ENCODE measurements at places on chromosomes 2 and 18.
A peak's percentile ranks its signal among the peaks of the same experiment; 100 is the strongest.

- peak; percentile 48 for DNase-seq
Measured at GRCh38 chr2:219475697-219476651, 22.7 kb upstream of the GMPPA start.

DNA sequence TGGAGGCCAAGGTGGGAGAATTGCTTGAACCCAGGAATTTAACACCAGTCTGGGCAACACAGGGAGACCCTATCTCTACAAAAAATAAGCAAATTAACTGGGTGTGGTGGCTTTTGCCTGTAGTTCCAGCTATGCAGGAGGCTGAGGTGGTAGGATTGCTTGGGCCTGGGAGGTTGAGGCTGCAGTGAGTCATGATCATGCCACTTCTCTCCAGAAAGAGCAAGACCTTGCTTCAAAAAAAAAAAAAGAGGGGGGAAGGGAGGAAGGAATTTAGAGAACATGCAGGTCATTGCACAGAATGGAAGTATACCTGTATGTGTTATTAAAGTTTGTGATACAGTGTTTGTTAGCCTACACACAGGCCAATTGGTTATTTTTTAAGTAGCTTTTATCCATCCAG is 25.8 kb downstream of the PKP4 start:
- no peak for DNase-seq

GRCh38 chr18:50674307-50674980 is 114.6 kb downstream of the MAPK4 start:
- DNase-seq, result no peak

- DNase-seq, result no peak
Measured at GRCh38 chr2:197306696-197307040, 3.9 kb downstream of the ANKRD44 start.

DNA sequence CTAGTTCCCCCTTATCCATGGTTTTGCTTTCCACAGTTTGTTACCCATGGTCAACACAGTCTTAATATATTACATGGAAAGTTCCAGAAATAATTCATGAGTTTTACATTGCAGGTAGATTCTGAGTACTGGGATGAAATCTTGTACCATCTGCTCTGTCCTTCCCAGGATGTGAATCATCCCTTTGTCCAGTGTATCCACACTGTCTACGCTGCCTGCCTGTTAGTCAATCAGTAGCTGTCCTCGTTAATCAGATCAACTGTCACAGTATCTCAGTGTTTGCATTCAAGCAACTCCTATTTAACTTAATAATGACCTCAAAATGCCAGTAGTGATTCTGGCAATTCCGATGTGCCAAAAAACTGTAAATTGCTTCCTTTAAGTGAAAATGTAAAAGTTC is 76.3 kb downstream of the DYNC1I2 start:
- DNase-seq, result no peak

DNA sequence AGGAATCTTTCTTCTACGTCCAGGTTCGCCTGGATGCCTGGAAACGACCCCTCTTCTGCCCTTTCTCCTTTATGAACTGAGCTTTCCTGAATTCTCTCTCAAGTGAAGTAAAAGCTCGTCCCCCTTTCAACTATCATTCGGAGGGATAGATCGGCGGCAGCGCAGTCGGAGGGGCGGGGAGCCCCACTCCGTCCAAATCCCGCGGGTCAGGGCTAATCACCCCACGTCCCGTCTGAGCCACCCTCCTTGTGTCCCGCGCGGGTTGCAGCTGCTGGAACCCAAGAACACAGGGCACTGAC is 367 bp downstream of the FBXO48 start:
- no peak for DNase-seq

DNA sequence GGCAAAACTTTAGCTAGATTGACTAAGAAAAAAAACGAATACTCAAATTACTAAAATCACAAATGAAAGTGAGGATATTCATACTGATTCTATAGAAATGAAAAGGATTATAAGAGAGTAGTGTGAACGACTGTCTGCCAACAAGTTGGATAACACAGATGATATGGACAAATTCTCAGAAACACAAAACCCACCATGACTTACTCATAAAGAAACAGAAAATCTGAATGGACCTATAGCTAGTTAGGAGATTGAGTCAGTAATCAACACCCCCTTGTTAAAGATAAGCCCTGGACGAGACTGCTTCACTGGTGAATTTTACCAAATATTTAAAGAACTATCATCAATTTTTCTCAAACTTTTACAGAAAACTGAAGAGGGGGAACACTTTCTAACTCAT is 108.8 kb upstream of the TMEM200C start:
- DNase-seq, result no peak

DNA sequence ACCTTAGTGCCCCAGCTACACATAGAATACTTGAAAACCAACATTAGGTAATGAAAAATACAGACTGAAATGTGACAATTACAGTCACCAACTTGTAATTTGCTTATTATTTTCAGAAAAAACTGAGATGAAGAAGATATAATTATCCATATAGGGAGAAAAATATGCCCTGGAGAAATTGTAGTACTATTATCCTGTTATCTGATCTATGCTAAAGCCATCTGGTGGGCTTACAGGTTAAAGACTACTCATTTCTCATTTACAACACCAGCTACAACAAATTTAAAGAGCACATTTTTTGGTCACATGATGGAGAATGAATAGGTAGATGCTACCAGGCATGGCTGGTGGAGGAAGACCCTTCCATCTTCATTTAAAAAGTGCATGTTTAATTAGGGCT is 79.6 kb upstream of the NYAP2 start:
- no peak for DNase-seq

GRCh38 chr18:69469444-69469919 is 68.8 kb downstream of the DOK6 start:
- peak; percentile 6 for DNase-seq

DNA sequence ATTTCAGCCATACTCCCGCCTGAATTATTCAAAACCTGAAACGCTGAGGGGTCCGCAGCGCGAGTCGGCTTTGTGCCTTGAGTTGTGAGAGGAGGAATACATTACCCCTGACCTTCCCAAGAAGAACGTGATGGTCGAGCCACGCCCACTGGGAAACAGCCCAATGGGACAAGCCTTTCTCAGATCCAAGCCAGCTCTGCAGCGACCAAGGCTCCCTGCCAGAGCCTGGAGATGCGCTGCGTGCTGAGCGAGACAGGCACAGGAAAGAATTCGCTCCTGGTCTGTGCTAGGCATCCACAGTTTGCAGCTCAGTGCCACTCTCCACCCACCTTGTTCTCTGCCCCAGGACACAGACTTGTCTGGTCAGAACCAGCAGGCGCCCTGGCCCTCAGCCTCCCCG is 74.1 kb upstream of the GLI2 start:
- DNase-seq, result no peak

GRCh38 chr2:64654063-64654811 is 524 bp upstream of the SERTAD2 start:
- DNase-seq, result peak; percentile 46

- no peak for DNase-seq
Measured at GRCh38 chr2:167196461-167197252, 308.4 kb downstream of the XIRP2 start.

DNA sequence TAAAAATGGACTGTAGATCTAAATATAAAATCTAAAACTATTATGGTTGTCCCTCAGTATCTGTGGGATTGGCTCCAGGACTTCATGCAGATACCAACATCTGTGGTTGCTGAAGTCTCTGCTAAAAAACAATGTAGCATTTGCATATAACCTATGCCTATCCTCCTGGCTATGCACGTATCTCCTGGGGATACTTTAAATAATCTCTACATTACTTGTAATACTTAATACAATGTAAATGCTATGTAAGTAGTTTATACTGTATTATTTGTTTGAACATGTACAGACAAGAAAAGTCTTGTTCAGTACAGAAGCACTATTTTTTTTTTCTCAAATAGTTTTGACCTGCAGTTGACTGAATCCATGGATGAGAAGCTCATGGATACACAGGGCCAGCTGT is 134.9 kb downstream of the ZAP70 start:
- no peak for DNase-seq

- no peak for DNase-seq
Measured at GRCh38 chr2:239469106-239469960, 68.5 kb upstream of the HDAC4 start.
